ENCODE measurements at places on chromosomes 16 and 17.

DNA sequence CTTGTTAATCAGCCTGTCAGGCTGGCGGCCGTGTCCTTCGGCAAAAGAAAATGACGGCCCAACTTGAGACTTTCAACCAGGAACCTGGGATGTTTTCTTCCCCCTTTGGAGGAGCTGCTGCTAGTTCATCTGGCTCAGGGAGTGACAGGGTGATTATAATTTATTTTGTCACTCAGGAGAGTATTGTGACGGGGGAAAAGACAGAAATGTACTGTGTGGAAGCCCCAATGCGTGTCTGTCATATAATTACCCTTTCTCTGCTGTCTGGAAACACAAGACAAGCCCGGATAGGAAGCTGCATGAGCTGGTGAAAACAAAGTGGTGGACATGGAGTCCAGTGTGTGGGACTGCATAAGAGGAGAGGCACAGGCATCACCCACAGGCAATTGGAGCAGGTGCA is 326.2 kb upstream of the HSBP1 start:
- no peak for DNase-seq

DNA sequence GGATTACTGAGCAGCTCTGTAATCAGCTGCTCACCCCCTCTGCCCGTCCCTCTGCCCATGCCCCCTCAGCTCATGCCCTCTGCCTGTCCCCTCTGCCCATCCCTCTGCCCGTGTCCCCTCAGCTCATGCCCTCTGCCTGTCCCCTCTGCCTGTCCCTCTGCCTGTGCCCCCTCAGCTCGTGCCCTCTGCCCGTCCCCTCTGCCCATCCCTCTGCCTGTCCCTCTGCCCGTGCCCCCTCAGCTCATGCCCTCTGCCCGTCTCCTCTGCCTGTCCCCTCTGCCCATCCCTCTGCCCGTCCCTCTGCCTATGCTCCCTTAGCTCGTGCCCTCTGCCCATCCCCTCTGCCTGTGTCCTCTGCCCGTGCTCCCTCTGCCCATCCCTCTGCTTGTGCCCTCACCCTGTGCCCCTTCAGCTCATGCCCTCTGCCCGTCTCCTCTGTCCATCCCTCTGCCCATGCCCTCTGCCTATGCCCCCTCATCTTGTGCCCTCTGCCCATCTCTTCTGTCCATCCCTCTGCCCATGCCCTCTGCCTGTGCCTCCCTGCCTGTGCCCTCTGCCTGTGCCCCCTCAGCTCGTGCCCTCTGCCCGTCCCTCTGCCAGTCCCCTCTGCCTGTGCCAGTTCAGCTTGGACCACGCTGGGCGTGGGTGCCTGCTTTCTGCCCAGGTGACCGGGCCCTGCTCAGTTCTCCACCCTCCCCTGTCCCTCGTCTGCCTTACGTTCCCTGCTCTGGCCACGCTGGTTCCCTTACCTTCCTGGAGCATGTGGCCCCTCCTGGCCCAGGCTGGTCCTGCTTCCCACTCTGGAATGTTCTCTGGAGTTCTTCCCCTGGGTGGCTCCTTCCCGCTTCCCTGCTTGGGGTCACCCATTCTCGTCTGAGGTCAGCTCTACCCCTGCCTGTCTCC is 97.6 kb downstream of the NPIPB11 start:
- DNase-seq = no peak

DNA sequence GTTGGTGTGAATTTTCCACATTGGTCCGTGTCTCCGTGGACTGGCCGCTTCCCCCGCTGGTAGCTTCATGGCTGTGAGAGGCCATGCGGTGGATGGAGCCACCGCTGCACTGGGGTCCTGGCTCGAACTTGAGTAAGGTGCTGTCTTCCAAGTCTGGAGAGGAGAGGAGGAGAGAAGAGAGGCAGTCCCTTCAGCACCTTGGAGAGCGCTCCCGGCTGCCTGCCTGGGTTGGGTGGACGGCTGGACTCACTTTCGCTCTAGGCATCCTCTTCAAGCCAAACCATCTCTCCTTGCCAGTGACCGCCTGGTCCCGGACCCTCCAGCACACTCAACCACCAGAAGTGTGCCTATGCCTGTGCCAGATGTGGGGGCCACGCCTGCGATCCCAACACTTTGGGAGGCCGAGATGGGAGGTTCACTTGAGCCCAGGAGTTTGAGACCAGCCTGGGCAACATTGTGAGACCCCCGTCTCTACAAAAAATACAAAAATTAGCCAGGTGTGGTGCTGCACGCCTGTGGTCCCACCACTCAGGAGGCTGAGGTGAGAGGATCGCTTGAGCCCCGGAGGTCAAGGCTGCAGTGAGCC is 6.2 kb downstream of the JPH3 start:
- peak; percentile 40 for DNase-seq

DNA sequence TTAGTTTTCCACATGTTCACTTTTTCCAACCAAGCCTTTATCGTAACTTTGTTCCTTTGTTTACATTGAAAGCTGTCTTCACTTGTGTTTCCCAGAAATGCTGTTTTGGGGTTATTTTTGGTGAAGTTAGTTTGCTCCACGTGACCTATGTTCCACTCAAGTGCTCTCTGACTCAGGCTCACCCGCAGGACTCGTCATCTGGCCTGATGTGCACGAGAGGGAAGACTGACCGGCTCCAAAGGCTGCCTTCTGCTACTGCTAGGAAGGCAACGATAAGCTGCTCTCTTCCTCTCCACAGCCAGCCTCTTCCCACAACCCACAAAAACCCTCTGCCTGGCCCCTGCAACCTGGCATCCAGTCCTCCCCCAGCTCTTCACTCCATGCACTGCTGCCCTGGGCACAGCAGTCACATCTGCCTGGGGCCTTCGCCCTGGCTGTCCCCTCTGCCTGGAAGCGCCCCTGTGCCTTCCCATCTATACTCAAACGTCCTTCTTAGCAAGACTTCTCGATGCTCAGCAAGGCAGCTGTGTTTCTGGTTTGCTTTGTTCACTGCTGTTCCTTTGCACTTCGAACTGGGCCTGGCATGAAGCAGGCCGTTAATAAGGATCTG is 28.0 kb downstream of the ZCCHC14 start:
- no peak for DNase-seq

DNA sequence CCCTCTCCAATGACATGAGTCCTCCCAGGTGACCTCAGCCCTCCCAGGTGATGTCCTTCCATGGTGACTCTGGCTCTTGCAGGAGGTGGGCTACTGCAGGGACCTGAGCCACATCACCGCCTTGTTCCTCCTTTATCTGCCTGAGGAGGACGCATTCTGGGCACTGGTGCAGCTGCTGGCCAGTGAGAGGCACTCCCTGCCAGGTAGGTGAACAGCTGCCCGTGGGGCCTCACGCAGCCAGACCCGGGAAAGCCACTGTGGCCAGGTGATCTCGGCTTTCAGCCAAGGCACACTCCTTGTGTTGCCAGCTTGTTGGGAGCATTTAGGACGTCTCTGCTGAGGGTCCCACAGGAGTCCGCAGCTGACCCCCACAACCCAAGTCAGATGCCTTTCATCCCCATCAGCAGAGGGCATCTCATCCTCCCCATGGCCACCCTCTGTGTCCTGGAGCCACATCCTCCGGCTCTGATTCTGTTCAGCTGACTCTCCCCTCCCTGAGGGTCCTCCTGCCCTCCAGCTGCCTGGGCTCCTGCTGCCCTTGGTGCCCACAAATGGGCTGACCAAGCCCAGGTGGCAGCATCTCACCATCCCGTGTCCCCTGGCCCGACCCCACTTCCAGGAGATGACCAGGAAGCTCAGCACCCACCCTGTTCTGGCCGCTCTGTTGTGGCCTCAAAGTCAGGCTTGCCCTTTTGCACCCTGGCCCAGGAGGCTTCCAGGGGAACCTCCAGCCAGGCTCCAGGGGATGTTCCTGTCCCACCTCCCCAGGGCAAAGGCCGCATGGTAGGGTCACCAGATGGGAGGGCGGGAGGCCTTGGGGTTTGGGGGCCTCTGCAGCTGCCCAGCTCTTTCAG is 20.1 kb downstream of the USP6 start:
- DNase-seq = no peak

DNA sequence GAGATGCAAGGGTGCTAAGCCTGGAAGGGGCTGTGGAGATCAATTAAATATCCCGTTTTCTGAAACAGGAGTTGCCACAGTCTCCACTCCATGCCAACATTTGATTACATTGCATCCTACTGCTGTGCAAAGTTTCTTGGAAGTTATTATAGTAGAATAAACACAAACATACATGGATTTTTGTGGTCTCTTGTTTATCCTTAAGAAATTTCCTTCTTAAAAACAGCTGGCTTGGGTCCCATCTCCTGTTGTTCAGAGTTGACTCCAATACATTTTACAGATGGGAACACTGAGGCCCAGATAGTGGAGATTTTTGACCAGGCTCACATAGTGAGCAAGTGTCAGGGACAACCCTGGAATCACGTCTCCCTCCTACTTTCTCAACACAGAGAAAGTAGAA is 124.0 kb upstream of the ADAMTS18 start:
- no peak for DNase-seq

- DNase-seq = peak; percentile 53
Measured at GRCh38 chr17:17836818-17837379, at the start of gene SREBF1. Gene SREBF1, minus strand, starts transcription at chr17:17836986. Its CDS starts 169 bp downstream, at chr17:17836817.

DNA sequence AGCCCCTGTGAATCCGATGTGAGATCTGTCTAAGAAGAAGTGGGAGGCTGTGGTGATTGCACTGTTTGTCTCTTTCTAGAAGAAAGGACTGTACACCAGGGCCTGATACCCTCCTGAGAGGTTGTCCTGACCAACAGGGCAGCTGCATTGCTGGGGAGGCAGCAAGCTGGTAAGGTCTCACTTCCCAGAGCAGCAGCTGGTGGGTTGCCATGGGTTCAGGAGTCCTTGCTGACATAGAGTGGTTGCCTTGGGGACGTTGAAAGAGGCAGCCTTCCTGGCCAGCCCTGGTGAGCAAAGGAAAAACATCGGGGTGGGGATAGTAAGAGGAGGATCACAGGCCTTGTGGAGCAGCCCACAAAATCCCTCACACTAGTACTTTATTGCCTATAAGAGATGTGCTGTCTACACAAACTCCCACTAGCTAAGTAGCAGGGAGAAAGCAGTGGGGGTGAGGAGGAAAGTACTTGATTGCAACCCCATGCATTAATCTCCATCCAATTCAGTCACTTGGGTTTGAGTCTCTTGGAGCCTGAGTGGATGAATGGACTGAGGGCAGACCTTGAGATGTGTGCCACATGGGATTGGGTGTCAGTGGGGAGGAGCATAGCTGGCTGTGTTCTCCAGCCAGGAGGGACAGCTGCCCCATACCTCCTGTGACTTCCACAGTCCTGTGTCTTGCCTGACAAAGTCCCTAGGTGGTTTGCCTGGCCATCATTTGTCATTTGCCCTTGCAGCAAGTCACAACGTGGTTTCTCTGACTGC is 143.8 kb upstream of the RPL38 start:
- DNase-seq = no peak

DNA sequence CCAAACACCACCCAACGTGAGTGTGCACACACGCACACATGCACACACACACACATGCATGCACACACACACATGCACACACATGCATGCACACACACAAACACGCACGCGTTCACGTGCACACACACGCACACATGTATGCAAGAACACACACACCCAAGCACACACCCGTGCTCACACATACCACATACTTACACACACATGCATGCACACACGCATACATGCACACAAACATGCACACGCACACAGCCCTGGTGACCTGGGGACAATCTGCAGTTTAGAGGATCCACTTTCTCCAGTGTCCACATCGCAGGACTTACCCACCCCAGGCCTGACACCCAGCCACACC is 6.2 kb downstream of the USH1G start:
- no peak for DNase-seq

DNA sequence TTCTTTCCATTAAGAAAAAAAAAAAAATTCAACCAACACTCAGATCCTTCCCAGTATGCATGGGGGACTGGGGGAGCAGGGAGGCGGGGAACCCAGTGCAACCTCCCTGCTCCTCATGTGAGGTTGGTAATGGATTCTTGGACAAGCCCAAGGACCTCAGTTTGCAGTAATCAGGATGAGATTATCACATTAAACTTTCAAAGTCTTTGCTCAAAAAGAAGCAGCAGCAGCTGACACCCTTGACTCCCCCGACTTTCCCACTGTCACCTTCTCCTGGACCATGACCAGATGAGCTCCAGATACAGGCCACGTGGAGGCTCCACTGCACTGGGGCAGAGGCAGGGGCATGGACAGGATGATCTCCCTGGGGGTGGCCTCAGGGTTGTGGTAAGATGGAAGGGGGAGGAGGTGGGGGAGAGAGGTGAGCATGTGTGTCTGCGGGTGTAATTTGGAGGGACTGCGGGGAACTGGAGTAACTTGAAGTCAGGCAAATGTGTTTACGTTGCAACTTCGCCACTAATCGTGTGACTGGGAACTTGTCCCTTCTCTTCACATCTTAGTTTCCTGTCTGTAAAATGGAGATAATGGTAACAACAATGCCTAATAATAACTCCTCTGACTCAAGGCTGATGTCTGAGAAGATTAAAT is 19.8 kb downstream of the ZNF385C start:
- no peak for DNase-seq

DNA sequence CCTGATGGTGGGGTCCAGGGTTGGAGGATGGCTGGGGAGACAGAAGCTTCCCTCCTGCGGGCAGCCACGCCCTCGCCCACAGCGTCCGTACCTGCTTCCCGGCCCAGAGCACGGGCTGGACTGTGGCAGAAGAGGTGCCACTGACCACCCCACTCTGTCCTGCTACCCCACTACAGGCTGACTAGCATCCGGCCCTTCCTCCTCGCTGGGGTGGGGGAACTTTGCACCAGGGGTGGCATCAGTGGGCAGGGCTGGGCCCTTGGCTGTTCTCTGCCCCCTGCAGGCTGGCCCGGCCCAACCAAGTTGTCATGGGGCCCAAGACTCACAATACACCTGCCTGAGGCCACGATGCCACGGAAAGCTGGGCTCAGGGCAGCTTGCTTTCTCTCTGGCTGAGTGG is 73.0 kb downstream of the KLHDC4 start:
- no peak for DNase-seq

- no peak for DNase-seq
Measured at GRCh38 chr16:7524419-7524818, 191.8 kb downstream of the RBFOX1 start.

DNA sequence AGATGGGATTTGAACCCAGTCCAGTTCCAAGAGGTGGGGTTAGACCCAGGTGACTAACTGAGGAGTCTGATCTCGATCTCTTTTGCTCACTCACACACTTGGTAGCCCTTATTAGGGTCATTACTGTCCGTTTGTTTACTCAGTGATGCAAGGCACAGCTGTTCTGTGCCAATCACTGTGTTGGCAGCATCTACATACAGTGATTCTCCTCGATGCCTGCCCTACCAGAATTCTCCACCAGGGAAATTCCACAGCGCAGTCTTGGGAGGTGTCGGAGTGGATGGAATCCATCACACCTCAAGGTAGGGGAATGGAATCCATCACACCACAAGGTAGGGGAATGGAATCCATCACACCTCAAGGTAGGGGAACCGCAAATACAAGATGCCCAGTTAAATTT is 279.6 kb downstream of the MAF start:
- DNase-seq = no peak

Measured in stimulated activated naive CD4-positive, alpha-beta T cell (primary cell).